ENCODE measurements at places on chromosomes 1 and 21.

DNA sequence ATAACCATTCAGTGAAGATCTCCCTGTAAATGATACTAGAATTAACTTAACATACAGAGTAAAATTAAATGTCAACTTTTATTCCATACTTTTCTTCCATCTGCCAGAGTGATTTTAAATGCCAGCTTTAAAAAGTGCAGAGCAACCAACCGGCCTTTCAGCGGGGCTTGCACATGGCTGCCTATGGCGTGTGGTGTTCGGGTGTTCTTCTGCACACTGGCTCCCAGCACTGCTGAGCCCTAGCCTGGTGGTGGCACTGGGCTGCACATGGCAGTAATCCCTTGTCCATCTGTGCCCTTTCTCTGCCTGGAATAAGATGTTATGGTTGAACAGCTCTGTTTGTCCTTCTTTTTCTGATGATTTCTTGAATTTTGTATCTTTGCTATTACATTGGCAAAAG, 156.3 kb downstream of the SNX7 start:
- DNase-seq, result no peak

DNA sequence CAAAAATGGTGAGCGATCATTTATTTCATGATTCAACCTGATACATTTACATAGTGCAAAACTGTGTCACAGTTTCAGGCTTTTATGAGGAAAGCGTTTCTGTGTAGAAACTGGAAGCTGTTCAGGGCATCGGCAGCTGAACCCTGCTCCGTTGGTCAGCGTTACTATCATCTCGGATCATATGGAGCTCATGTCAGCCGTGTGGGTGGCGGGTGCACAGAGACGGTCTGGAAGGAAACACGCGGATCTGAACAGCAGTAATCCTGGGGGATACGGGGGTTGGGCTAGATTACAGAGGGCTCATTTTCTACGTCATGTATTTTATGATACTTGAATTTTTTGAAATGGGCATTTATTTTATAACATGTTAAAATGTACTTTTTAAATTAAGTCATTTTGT, 15.1 kb downstream of the C1orf174 start:
- DNase-seq, result no peak

DNA sequence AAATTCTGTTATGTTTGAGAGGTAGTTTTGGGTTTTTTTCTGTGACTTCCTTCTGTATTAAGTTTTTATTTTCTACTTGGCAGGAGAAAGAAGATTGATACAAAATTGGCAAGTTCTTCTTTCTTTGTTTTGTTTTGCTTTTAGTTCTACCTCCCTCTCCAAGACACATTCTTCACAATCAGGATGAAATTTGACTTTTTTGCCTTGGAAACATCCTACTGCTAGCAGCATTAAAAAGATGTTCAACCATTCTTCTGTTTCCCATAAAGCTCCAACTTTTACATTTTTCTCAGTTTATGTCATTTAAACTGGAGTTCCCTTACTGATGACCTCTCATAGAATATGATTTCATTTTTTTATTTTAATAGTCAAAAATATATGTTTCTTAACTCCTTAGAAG, 234.8 kb downstream of the NCAM2 start:
- no peak for DNase-seq

DNA sequence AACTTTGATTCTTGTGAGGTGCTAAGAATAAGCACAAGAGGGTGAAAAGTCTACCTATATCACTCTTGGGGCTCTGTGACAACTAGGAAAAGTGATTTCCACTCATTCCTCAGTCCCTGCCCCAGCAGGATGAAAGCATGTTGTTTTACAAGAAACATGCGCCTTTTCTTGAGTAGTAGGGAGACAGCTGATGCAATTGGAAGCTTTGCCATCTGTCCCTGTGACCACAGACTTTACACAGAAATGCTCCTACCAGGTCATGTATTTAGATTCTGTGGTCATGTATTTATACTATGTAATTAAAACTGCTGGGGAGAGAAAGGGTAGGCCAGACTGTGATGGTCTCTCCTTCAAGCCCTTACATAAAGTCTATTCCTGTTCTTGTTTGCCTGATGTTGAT, 445.5 kb downstream of the PTPRC start:
- no peak for DNase-seq
